ENCODE measurements at places on chromosomes 3 and 15.

GRCh38 chr3:65674226-65674625 is 364.5 kb downstream of the MAGI1 start:
- no peak for DNase-seq

DNA sequence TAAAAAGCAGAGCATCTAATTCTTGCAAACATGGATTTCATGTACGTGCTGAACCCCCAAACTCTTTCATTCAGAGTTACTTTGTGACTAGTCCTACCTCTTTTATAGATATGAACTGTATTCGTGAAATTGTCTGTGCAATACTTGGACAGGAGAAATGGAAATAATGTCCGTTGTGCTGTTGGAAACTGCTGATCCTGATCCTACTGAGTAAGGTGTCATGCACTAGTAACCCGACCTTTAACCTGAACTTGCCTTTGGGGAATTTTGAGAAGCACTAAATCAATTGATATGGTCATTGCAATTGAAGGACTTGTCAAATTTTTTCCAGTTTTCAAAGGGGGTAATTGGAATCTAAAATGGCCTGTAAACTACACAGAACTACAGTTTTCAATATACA is 856.4 kb downstream of the ROBO1 start:
- DNase-seq, result no peak

DNA sequence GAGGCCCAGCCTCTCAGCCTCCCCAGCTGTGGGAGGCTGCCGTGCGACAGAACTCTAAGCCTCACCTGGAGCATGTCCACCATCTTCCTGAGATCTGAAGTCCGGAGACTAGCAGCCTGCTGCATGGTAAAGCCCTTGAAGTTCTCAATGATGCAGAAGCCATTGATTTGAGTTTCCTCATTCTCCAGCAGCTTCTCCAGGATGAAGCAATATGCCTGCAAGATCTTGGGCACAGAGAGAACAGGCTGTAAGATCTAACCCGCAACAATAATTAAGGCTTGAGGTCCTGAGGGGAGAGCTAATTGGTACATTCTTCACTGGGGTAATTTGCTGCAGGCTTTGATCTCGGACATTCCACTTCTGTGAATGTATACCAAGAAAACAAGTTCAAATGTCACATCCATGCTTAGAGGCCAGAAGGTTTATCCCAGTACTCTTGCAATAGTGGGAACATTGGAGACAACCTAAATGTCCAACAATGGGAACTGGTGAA is 9.7 kb downstream of the RLBP1 start:
- DNase-seq, result no peak

DNA sequence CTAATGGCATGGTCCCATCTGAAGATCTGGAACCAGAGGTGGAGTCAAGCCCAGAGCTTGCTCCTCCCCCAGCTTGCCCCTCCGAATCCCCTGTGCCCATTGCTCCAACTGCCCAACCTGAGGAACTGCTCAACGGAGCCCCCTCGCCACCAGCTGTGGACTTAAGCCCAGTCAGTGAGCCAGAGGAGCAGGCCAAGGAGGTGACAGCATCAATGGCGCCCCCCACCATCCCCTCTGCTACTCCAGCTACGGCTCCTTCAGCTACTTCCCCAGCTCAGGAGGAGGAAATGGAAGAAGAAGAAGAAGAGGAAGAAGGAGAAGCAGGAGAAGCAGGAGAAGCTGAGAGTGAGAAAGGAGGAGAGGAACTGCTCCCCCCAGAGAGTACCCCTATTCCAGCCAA is 7.3 kb downstream of the EIF4G1 start:
- no peak for DNase-seq

DNA sequence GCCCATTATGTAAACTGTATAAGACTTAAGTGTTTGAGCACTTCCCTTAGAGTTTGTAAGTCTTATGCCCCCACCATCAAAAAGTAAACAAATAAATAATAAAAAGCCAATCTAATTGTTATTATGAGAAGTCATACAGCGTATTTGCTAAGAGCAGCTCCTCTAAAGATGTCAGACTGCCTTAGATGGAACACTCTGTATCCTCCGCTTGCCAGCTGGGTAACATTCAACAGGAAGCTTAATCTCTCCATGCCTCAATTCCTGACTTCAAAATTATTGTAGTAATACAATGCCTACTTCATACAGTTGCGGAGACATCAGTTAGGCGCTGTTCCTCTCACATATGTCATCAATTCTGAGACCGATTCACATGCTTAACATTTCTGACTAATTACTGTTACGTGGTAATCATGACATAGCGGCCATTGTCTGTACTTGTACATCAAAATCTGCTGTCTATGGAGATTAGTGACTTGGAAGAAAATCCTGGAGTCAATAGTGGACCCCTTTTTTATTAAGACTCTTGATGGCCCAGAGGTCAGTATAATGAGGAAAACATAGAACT is 417.7 kb downstream of the LPP start:
- no peak for DNase-seq

- DNase-seq, result no peak
Observed at GRCh38 chr3:46849045-46849631, 14.1 kb downstream of the MYL3 start.

- no peak for DNase-seq
Observed at GRCh38 chr3:149519912-149520311, 45.4 kb downstream of the TM4SF4 start.

- DNase-seq, result no peak
Observed at GRCh38 chr3:30886888-30887287, 7.6 kb downstream of the GADL1 start.

GRCh38 chr15:77370580-77370979 is 49.3 kb downstream of the PEAK1 start:
- DNase-seq, result no peak

DNA sequence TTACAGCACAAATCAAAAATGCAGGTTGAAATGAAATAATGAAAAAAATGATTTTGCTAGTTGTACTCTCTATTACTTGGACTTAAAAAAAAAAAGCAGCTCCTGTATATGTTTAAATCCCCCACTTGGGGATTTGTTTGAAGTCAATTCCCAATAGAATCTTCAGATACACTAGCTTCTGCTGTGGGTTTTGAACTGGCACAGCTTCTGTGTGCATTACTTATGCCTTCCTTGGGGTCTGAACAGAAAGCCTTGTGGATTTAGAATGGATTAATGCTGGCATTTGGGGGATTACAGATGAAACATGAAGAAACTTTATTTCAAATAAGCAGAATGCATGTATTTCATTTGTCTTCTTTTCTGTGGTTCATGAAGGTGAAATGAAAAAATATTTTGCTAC is 513.2 kb upstream of the TBL1XR1 start:
- no peak for DNase-seq

GRCh38 chr3:151425627-151426340 is 35.1 kb downstream of the IGSF10 start:
- no peak for DNase-seq

GRCh38 chr3:57822686-57823085 is 66.6 kb downstream of the SLMAP start:
- DNase-seq, result no peak

GRCh38 chr3:111159391-111159790 is 87.8 kb downstream of the NECTIN3 start:
- DNase-seq, result no peak

GRCh38 chr15:61099020-61099810 is 129.9 kb downstream of the RORA start:
- DNase-seq, result no peak

DNA sequence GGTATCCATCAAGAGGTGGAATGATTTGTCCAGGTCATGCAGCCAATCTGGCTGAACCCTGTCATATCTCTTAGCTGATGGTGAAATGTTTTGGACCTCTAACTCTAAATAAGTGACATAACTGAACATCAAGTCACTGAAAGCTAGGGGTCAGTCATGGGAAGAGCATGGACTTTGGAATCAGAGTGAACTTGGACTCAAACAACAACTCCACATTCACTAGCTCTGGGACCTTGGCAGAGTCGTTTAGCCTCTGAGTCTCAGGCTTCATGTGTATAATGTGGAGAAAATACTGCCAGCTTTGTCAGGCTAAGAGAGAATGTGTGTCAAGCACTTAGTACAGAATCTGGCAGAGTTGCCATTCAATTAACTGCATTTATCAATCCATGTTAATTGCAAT is 557.8 kb upstream of the CFAP20DC start:
- DNase-seq, result no peak

DNA sequence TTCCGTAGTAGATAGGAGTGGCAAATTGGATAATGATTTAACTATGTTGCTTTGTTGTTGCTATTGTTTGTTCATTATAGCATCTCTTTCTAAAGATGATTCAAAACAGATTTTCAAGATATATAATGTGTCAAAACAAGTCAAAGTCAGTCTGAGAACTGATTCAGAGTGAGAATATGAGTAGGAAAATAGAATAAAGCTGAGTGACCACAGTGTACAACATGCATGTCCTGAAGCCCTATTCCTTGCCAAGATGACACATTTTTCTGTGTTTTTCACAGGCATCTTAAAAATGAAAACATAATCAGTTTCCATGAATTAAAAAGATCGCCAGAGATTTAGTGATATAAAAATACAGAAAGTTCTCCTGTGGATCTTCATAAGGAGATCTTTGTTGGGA is 57.0 kb upstream of the THRB start:
- DNase-seq, result no peak

GRCh38 chr3:105791131-105791530 is 77.7 kb downstream of the CBLB start:
- DNase-seq, result no peak

DNA sequence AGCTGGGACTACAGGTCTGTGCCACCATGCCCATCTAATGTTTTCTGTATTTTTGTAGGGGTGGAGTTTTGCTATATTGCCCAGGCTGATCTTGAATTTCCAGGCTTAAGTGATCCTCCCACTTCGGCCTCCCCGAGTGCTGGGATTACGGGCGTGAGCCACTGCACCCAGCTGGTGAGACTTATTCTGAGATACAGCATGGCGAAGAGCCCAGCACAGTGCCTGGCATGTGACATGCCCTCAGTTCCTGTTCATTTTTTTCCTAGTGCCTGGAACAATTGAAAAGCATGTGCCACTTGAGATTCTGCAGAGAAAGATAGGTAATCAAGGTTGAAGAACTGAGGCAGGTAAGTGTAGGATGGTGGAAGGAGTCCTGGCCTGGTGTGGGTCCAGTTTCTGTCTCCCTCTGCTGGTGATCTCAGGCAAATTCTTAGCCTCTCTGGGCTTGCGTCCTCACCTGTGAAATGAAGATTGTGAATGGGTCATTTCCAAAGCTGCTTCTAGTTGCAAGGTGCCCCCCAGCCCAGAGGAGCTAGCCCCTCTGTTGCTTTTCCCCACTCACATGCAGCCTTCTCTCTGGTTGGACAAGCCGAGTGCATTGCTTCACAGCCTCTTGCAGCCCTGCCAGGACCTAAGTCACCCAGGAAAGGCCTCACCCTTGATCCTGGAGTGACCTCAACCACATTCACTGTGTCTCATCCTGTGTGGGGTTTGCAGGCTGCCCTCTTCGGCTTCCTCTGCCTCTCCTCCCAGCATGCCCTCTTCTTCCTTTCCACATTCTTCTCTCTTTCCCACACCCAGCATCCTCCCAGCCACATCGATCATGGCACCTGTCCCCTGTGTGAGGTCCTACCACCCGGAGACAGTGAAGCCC is 4.3 kb upstream of the RHCG start:
- DNase-seq, result no peak

GRCh38 chr3:51712038-51712420 is 5.2 kb downstream of the GRM2 start:
- no peak for DNase-seq

- DNase-seq, result no peak
Observed at GRCh38 chr3:188021502-188022040, 132.4 kb upstream of the LPP start.

- DNase-seq, result peak; percentile 27
Observed at GRCh38 chr15:59622289-59622688, 10.7 kb downstream of the GCNT3 start.

GRCh38 chr3:25654576-25654975 is 10.1 kb downstream of the TOP2B start:
- no peak for DNase-seq

DNA sequence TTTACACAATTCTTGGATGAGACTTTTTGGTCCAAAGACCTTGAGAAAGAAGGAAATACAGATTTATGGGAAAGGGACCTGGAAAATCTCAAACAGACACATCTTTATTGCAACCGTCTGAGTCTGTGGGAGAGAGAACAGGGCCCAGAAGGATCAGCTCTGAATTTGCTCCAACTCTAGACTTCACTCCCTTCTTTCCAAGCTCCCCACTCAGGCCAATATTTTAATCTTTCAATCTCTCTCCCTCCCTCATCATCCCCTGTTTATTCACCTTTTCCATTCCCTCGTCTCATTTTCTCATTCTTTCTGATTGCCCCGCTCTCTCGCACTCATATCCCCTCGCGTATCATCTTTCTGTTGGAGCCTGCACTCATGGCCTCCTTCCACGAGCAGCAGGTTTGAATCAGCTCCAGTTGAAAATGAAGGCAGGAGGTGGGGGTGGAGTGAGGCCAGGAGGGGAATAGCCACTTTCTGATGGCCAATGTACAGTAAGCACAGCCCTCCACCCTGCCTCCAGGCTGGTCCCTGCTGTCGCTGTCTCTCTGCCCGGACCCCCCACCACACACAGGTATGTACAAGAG is 63.6 kb upstream of the BOC start:
- no peak for DNase-seq

GRCh38 chr3:182810574-182811268 is 17.4 kb downstream of the ATP11B start:
- no peak for DNase-seq

DNA sequence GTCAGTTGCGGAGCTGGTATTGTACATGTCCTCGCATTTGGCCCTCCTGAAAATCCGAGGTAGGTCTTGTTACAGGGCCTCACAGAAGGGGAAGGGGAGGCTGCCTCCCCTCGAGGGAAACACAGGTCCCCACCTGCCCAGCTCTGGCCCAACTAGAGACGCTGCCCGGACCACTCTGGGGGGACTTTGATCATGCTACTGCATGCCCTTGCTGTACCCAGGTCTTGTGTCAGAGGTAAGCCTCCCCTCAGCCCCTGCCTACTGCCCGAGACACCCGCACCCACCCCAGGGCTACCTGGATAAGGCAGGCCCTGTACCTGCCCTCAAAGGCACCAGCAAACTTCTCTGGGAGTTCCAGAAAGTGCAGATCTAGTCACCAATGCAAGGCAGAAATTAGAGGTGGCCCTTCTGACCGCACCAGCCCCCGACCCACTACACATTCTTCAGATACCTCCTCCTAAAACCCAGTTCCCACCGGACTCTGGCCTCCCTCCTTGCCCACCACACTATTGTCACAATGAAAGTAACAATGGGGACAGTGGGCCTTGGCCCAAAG is 981 bp upstream of the SCAP start:
- no peak for DNase-seq

GRCh38 chr3:41216993-41217392 is 17.7 kb downstream of the CTNNB1 start:
- DNase-seq, result no peak
